ENCODE measurements at places on chromosomes 1 and 21.

DNA sequence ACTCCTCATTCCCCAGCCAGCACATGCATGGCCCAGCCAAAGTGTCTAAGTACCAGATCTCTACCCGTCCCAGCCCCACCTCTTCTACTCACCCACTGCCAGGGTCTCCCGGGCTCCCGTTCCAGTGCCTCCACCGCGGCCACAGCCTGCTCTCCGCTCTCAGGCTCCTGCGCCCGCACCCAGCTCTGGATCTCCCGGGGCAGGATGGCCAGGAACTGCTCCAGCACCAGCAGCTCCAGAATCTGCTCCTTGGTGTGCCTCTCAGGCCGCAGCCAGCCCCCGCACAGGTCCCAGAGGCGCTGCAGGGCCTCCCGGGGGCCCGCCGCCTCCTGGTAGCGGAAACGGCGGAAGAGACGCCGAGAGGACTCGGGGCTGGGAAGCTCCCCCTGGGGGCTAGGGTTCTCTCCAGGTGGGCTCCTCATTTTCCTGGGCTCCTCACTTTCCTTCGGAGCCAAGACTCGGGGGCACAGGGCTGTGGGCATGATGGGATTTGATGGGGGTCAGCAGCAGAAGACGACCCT is 2.5 kb downstream of the ZNF496 start:
- no peak for DNase-seq

DNA sequence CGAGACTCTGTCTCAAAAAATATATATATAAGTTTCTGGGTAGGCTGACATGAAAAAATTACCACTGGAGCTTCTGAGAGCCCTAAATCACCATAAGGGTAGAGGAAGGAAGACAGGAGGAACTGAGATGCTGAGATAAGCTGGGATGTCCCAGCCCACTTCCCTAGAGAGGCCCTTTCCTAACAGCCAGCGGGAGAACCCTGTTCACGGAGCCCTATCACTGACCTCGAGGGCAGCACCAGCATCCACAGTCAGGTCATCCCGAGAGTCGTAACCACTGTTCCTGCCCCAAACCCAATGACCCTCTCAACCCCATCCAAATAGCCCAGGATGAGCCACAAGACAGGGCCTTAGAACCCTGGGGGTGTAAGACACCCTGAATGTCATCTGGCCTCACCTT is 77.5 kb downstream of the CD34 start:
- no peak for DNase-seq

DNA sequence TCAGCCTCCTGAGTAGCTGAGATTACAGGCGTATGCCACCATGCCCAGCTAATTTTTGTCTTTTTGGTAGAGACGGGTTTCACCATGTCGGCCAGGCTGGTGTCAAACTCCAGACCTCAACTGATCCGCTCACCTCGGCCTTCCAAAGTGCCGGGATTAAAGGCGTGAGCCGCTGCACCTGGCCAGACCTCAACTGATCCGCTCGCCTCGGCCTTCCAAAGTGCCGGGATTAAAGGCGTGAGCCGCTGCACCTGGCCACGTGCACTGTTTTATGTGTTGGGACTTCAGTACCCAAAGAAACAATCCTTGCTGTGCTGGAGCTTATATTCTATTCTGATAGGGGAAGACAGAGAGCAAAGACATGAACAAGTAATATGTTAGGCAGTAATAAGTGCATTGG is 10.1 kb downstream of the TRAF5 start:
- no peak for DNase-seq

DNA sequence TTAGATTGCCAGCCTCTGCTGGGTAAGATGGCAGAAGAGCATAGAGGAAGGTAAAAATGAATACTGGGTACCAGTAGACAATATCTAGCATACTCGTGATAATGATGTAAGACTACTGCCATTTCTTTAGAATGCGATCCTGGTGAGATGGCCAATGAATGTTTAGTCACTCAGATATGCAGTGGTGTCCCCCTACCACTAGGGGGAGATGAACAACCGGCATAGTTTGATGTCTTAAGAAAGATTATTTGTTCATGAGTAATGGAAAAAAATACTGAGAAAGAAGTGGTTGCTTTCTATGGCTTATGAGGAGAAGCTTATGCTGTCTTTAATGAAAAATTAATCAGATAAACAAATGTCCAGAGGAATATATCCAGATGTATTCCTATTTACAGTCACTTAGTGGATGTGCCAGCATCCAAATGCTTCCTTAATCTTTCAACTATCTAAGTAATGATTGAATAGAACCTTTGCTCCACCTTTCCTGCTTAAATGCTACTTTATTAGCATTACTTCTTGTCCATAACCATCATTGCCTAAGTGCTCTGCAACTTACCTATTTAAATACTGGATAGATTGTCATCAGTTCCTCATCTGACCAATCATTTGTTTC is 256.6 kb downstream of the ST6GALNAC3 start:
- peak; percentile 84 for DNase-seq

GRCh38 chr1:156194300-156194652 is 372 bp downstream of the SLC25A44 start:
- DNase-seq, result peak; percentile 26

DNA sequence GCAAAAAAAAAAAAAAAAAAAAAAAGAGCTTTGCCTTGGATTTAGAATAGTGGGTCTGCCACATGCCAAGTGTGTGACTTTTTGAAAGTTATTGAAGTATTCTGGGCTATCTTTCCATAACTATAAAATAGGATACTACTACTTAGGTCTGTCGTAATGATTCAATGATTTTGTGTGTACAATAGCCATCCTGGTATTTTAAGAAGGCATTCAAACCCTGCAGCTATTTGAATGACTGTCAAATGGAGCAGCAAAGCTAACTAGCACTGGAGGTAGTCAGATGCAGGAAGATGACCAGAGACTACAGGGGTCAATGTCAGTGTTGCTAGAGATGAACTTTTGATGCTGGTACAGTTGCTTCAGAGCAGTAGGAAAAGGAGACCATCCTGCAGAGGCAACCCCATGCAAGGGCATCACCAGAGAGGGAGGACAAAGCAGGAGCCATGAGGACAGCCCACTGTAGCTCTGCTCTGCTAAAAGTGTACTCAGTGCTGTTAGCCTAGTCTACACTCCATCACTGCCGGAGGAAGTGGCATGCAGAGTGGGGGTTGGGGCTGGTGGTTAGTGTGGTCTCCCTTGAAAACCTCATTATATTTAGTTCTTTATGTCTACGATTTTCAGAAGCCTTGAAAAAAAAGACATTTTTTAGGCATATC is 29.0 kb downstream of the DUSP10 start:
- DNase-seq, result no peak

DNA sequence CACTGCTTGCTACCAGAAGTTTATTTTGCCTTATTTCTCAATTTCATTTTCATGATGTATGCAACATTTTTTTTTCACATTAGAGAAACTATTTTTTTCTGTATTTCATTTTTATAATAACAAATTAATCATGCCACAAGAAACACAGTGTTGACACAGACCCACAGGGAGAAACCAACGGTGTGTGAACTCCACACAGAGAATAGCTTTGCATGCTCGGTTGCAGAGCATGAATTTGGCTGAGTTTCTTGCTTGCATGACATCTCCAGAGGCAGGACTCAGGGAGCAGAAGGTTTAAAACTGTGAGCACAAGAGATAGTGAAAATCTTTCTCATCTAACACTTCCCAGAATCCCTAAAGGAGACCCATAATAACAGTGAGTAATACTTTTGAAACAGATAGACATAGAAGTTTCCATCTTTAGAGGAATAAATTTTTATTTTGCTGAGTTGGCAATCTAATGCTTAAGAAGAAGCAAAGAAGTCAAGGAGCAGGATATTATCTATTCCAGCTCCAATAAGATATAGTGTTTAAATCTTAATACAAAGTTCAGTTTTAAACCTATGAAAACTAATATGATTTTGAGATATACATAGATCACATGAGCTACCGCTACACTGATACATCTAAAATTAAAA is 890.9 kb downstream of the MRPL39 start:
- no peak for DNase-seq

DNA sequence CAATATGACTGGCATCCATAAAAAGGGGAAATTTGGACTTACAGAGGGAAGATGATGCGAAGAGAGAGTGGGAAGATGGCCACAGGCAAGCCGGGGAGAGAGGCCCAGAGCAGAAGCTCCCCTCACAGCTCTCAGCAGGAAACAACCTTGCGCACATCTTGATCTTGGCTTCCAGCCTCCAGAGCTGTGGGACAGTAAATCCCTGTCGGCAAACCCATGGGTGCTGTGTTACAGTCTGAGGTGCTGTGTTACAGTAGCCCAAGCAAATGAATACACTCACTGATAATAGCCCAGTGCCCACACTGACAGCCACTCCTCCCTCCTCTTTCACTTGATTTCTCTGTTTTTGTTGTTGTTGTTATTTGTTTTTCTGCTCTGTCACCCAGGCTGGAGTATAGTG is 22.4 kb downstream of the CDCA8 start:
- DNase-seq, result no peak

All from dermis blood vessel endothelial cell (primary cell).